ENCODE measurements at places on chromosomes 4 and X. TPM values are rescaled to one million over a fixed set of nuclear protein-coding genes. Genes with fewer than 3 reads are reported as not detected.

ADGRG2 gene
- not detected for total RNA-seq

TCEAL6 gene
- total RNA-seq = not detected

XAGE1A gene
- total RNA-seq = not detected

SRPK3 gene
- not detected for total RNA-seq

CT83 gene
- total RNA-seq = not detected

GAGE12H gene
- total RNA-seq = not detected

F8A3 gene
- 12.8 TPM for total RNA-seq

UXT gene
- total RNA-seq = 187 TPM

TRIM61 gene
- total RNA-seq = 1.2 TPM

HEPH gene
- total RNA-seq = 0.20 TPM

BTC gene
- not detected for total RNA-seq

CT45A3 gene
- total RNA-seq = not detected

DNA sequence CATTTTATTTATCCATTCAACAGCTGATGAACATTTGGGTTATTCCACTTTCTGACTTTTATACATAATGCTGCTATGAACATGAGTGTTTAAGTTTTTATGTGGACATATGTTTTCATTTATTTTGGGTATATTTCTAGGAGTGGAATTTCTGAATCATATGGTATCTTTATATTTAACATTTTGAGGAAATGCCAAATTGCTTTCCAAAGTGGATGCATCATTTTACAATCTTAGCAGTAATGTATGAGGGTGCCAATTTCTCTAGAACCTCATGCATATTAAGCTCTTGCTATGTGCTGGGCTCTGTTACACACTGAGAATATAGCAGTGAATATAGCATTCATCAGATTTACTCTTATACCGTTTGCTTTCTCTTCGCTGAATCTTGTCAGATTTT is 983.7 kb downstream of the STIM2 start:
- no peak for DNase-seq

- peak; percentile 49 for DNase-seq
These were observed 1.1 kb downstream of the MECP2 start for GRCh38 chrX:154096140-154097002.

- no peak for DNase-seq
These were observed 54.8 kb downstream of the TBL1X start for GRCh38 chrX:9519546-9520216.

DNA sequence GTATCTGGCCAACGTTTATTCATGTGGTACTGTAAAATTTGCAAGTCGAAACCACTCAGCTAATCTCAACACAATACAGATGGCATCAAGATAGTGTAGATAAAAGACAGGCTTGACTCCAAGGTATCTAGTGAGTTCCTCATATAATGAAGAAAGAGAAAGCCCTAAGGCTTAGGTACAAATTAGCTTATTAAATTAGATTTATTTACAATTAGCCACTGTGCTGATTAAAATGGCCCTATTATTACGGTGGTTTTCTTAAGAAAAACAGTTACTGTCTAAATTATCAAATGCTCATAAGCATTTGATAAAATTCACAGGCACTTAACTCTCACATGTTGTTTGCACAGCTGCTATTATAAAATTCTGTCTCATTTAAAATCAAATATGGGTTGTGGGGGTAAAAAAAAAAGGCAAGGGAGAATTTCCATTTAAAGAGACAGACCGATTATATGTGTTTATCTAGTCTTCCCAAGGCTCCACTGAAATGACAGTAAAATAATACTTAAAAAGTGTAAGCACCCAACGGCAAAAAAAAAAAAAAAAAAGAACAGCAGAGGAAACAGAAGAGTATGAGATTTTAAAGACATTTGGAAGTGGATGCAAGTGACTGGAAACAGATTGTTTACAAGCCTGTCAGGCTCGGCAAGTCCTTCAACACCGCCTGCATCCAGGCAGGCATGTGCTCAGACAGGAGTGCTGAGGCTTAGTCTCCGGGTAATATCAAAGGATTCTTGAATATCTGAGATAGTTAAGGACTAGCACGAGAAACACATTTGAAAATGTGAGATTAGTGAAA is 55.1 kb downstream of the FAM13A start:
- DNase-seq = no peak

DNA sequence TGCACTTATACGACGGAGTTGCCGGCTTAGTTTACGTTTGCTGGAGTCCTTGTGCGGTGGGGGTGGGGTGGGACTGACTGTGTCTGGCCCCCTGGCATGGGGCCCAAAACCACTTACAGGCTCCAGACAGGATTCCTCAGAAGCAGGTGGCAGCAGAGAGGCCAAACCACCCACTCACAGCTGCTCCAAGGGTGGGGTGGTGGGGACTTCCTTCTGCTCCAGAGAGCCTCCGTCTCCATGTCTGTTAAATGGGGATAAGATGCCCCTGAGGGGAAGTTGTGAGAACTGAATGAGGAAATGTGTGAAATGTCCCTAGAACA is 36.7 kb downstream of the PSAPL1 start:
- peak; percentile 3 for DNase-seq

GRCh38 chr4:144296941-144297340 is 156.4 kb upstream of the GYPA start:
- DNase-seq = no peak

GRCh38 chr4:153571006-153571545 is 104.9 kb downstream of the TMEM131L start:
- no peak for DNase-seq

DNA sequence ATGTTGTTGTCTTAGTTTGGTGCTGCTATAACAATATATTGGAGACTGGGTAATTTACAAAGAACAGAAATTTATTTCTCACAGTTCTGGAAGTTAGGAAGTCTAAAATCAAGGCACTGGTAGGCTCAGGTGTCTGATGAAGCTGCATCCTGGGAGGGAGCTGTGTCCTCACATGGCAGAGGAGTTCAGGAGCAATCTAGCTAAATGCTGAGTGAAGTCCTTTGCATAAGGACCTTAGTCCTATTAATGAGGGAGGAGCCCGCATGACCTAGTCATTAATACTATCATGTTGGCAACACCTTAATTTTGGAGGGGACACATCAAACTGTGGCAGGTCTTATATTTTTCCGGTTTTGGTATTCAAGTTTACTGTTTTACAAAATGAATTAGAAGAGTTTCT is 36.0 kb upstream of the NSUN7 start:
- DNase-seq = no peak

GRCh38 chr4:121817006-121817405 is 6.7 kb downstream of the CCNA2 start:
- DNase-seq = no peak

DNA sequence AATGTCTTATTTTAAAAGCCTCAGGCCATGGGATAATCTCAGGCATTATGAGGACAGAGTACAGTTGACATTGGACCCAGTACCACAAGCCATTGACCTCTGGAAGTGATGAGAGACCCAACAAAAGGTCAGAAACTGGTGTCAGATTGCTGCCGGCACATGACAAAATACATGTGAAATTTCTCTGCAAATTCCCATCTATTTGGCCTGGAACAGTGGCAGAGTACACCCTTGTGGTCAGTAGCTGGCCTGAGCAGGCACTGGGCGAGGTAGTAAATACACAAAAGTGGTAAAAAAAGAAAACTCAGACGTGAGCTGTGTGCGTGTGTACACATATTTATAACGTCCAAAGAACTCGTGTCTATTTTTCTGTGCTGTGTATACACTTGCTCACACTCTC is 155.5 kb downstream of the DHX15 start:
- DNase-seq = no peak

GRCh38 chrX:117120700-117121099 is 657.9 kb upstream of the CT83 start:
- DNase-seq = no peak

GRCh38 chr4:3656416-3657356 is 109.5 kb upstream of the ADRA2C start:
- no peak for DNase-seq

DNA sequence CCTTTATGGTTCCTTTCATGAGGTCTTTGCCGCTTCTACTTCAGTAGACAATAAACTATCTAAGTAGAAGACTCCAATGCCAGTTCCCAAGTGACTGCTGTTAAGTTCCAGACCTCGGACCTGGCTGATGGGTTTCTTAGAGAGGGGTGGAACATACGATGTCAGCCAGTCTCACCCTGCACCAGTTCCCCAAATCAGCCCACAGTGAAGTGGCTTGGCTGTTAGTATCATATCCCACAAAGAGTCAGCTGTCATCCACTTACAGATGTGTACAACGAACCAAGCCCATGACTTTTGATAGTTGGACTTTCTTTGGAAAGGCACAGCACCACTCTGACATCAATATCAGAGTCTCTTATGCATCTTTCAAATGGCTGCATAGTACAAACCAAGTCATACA is 8.1 kb upstream of the KLHL34 start:
- DNase-seq = no peak

DNA sequence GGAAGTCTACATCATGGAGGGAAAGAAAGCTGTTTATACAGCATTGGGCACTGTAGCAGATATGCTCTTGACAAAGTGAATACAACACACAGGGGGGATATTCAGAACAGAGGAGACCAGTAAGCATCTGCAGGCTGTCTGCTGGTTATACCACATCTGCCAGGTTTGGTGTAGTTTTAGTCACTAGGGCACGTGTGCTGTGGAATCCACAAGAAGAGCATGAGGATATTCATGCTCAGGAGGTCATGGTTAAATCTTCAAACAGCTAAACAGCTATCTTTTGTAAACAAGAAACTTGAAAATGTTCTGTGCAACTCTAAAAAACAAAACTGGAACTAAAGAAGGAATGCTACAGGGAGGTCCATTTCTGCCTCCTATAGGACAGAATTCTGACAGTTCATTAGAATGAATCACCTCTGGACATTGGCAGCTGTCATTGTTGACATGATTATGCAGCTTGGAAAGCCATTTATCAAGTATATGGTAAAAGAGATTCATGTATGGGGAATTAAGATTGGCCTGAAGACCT is 175.8 kb downstream of the RCHY1 start:
- no peak for DNase-seq

GRCh38 chrX:40298572-40299479 is 201.1 kb upstream of the BCOR start:
- DNase-seq = no peak

DNA sequence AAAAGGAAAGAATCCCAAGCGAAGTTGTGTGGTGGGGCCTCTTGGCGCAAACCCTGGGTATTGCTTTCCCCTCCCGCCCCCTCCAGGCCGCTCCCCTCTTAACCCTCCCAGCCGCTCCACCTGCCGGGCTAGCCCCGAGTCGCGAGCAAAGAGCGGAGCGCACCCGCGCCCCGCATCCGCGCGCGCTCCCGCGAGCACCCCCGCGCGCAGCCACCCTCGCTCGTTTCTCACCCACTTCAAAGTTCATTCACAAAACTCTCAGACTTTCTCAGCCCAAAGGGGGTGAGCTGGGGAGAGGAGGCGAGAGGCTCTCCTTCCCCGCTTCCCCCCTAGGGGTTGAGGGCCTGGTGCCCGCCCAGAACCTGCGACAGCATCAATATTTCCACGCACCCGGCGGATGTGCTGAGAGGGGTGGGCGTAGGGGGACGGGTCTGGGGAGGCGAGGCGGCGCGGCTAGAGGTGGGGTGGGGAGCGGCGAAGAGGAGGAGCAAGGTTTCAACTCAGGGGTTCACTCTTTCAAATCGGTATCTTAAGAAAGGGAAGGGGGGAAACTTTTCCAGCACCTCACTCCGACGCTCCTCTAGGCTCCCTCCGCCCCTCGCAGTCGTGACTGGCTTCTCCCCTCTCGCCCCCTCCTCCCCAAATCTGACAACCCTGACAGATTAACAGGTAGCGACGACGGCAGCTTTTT is 1.8 kb downstream of the MAML3 start:
- DNase-seq = peak; percentile 89

DNA sequence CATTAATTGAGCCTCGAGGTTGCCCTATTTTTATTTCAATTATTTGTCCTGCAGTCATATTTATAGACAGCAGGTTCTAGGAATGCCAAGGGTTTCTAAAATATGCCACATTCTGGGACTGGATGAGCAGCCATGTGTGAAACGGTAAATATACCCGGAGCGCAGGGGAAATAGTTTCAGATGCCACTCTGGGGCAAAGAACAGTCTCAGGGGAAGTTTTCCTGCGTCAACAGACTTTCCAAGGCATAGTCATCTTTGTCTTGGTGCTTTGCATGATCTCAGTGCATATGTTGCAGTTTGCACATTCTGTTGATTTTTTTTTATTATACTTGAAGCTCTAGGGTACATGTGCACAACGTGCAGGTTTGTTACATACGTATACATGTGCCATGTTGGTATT is 71.0 kb downstream of the GPAT3 start:
- no peak for DNase-seq

GRCh38 chrX:17555846-17556245 is 180.8 kb downstream of the NHS start:
- DNase-seq = no peak

GRCh38 chr4:2042204-2042946 is 16.8 kb upstream of the NAT8L start:
- DNase-seq = peak; percentile 46

DNA sequence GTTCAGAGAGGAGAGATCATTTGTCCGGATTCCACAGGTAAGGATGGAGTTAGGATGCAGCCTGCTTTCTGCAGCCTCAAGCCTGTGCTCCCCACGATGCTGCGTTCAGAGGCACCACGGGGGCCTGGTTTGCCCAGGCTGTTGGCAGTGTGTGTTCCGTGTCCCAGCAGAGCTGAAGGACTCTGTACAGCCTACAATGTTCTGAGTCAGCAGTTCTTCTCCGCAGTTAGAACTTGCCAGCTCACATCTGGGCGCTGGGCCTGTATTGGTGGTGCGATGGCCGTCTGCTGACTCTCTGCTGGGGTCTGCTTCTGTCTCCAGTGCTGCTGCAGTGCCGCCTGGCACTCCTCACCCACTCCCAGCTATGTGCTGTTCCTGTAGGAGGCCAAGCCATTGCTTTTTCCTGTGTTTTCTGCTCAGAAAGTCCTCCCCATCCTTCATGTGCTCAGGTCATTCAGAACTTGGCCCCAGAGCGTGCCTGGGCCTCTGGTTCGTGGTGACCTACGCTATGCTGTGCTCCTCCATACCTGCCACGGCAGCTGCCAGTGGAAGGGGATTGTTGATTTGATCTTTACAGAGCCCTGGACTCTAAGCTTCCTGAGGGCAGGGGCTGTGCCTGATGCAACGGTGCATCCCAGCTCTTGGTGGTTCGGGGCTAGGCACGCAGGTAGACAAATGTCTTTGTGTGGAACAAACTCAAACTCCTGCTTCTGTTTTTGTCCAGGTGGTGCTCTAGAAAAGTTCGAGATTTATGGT is 42.6 kb upstream of the TADA2B start:
- DNase-seq = no peak

DNA sequence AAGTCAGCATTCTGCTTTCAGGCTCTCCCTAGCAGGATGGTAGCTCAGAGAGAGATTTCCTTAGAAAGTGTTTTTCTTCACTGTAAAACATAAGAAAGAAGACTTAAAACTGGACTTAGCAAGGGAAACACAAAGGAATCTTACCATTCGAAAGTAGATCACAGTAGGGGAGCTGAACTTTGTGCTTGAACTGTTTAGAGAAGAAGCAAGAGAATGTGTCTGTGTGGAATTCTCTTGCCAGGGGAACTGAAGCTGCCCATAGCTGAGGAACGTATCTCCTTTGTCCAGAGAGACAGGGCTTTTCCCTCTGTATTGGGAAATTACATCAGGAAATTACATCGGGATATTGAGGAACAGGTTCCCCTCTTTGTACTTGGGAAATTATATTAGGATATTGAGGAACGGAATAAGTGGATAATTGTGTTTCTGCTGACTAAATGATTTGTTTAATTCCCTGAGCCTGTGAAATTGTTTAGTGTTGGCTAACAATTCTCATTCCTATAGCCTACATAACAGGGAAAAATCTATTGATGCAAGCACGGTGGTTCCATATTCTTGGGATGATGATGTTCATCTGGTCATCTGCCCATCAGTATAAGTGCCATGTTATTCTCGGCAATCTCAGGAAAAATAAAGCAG is 21.2 kb downstream of the SRD5A3 start:
- DNase-seq = no peak

GRCh38 chr4:163590619-163591264 is 96.3 kb downstream of the TMA16 start:
- DNase-seq = no peak

Measured in activated CD8-positive, alpha-beta T cell treated with anti-CD3 and anti-CD28 coated beads for 36 hours (primary cell).